ENCODE measurements at places on chromosomes 4 and X.

DNA sequence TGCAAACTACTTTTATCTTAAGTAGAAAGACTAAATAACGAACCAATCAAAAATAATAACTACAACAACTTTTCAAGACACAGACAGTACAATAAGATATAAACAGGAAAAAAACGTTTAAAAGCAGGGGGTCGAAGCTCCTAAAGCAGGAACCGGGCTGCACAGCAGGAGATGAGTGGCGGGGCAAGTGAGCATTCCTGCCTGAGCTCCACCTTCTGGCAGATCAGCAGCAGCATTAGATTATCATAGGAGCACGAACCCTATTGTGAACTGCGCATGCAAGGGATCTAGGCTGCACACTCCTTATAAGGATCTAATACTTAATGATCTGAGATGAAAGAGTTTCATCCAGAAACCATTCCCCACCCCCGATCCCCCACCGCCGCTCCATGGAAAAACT lies 146.2 kb downstream of the TEX11 start:
- no peak for DNase-seq

DNA sequence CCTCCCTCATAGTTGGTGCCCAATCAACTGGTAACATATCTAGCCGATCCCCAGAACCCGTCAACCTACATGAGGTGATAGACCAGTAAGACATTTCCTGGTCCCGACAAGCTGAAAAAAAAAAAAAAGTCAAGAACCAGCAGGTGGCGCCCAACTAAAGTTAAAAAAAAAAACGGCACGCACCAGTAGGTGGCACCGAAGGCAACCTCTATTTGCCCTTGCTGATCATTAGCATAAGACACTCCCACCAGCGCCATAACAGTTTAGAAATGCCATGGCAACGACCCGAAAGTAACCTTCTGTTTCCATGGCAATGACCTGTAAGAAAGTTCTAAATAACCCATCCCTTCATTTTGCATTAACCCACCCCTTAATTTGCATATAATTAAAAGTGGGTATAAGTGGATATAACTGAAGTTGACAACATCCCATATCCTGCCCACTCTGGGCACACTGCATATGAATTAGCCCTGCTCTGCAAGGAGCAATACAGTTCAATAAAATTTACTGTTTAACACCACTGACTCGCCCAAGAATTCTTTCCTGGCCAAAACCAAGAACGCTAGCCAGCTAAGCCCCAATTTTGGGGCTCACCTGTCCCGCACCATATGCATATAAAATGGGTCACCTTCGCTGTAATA lies 83.9 kb upstream of the SPANXB1 start:
- no peak for DNase-seq

DNA sequence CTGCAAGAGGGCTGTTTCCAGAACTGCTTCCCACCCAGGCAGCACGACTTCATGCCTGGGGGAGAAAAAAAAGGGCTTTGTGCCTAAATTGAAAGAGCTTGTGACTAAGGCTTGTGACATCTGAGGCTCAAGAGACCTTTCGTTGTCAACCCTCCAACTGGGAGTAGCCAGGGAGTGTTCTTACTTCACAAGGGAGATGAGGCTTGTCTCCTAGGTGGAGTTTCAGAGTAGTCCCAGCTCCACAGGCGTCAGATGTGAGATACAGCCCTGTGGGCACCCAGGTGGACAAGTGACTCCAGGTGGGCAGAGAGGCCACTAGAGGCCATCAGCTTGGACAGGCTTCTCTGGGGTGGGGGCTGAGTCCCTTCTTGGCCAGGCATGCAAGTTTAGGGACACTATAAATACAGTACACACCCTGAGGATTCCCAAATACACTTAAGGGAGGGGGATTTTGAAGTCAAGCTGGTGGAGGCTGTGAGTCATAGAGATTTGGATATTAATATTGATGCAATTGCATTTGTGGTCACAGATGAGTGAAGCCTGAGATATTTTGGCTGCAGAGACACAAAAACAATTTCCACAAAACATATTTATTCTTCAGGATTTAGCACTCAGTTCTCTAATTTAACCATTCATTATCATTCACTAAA lies 40.1 kb upstream of the SETD7 start:
- no peak for DNase-seq

DNA sequence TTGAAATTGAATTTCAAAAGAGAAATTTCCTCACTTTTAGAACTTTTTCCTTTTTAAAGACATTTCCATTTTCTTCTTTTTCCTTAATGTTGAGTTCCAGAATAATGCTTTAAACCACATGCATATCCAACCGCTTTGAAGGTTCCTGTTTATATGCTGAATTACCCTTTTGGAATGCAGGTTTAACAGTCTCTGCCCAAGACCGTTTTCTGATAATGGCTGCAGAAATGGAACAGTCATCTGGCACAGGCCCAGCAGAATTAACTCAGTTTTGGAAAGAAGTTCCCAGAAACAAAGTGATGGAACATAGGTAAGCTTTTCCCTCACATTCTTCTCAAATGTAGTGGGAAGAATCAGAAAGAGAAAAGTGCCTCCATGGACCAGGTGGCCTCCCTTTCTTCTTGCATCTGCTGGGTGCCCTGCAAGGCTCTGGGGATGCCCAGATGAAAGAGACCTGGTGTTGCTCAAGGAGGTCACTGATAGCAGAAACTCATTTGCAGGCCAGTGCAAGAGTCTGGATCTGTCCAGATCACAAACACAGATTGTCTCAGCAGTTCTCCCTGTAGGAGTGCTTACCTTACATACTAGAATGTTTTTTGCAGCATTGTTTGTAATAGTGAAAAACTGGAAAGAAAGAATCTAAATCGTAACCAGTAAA lies 42.9 kb downstream of the MOSPD2 start:
- no peak for DNase-seq

DNA sequence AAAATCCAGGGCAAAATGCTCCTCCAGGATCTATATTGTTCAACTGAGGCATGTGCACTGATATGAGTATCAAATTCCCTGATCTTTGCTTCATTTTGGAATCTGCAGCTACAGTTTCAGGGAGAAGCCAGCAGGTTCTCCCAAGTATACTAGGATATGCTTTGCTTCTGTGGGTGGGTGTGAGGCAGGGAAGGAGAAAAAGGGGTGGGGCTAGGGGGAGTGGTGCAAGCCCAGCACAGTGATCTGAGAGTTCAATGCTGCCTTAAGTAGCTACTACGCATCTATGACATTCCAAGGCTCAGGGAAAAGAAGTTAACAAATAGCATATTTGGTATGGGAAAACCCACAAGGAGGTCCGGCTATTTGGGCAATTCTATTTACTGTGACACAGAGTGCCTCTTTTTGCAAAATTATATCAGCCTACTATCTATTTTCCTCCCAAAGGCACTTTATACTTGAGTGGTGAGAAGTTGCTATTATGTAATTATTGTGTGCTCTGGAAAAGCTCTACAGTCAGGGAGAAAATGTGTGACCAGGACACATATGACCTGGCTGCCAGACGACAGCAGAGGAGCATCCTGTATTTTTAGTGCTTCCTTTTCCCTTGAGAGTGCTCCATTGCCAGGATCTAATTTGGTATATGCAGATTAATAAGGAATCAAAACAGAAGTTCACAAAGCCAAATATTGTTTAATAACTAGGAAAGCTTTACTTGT lies 162.0 kb downstream of the RNF150 start:
- DNase-seq, result no peak

DNA sequence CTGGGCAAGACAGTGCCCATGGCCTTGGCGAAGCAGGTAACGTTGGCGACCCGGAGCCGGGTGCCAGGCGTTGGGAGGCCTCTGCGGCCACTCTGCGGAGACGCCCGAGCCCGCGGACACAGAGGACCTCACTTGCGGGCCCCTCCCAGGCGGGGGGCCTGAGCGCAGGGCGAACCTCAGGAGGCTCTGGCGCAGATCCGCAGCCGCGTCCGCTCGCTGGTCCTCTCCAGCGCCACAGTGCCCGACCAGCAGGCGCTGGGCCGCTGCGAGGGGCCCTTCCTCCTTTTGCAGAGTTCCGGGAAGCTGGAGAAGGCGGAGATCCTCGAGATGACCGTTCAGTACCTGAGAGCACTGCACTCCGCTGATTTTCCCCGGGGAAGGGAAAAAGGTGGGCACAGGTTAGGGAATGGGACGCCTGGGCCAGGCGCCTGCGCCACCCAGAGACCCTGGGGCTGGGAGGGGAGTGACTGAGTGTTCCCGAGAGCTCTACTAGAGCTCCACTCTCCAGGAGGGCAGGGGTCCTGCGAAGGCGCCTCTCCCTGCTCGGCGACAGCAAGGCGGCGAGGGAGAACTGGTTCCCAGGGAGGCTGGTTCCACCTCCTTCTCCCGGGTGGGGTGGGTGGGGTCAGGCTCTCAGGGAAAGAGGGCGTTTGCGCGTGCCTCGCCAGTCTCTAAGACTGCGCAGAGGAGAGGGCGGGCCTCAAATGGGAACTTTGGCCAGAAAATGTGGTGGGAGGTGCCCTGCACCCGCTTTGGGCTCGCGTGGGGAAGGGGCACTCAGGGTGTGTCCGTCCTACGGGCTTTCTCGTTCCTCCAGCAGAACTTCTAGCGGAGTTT lies 1.4 kb downstream of the HELT start:
- DNase-seq, result no peak

- no peak for DNase-seq
Observed at GRCh38 chrX:115966920-115967319, 203.6 kb upstream of the AGTR2 start.

DNA sequence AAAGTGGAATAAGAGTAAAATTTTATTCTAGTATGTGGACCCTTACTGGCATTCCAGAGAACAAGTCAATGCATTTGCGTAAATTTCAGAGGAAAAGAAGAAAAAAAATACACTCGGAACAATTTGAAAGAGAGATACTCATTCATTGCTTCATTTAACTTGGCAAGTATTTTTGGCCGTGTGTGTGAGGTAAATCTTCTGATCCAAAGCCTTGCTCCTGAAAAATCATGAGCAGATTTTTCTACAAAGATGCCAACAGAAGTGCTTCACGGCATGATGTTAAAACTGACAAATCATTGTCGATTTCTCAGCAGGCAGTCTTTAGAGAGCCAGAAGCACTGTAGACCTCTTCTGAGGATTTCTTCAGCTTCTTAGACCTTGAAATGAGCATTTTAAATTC lies 194.0 kb downstream of the COX18 start:
- no peak for DNase-seq

DNA sequence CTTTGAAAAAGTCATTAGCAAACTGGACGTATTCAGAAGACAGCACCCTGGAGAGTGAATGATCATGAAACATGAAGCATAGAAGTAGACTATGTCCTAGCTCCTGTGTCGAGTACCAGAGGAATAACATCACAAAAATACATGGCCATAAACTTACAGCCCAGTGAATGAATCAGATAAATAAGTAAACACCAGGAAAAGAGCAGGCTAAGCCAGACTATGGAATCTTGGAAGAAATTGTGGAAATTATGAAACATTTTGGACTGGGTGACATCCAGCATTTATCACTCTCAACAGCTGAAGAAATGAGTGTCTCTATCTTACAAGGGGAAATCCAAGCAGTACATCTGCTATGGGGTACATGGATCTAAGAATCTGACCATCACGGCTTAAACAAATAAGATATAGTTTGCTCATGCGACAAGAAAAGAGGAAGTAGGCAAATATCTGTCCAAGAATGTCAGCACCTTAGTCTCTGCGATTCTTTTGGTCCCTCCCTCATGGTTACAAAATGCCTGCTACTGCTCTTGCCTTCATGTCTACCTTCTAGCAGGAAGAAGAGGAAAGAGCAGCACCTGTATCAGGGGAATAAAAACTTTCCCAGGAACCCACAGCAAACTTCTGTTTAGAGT lies 481.5 kb downstream of the BCOR start:
- no peak for DNase-seq

- no peak for DNase-seq
Observed at GRCh38 chrX:130851569-130851968, 51.4 kb downstream of the ENOX2 start.

- no peak for DNase-seq
Observed at GRCh38 chrX:41300758-41301437, 33.1 kb upstream of the DDX3X start.

DNA sequence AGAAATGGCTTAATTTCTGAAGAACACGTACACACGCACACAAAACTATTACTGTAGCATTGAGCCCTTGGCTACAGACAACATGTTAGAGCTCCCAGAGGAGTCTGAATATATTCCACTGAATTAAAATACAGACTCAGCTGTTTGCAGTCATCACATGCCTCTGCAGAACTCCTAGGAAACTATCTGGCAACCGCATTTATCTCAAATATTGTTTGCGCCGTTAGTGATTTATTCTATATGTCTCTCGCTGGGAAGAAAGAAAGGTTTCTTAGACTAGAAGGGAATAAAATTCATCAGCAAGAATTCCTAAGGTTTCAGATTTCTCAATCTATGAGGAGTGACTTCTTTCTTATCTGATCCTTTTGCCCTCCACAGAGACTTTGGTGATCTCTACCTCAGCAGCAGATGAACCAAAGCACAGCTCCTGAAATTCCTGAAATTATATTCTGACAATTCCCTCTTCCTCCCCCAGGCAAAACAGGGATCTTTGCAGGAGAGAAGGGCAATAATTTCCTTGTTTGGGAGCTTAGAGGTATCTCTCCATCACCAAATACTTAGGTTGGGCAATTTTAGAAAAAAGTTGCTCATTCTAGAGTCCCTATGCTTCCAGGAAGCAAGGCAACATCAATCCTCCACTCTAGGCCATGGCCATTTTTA lies 199.2 kb downstream of the APBB2 start:
- DNase-seq, result no peak

GRCh38 chr4:120680647-120681228 lies 241.8 kb downstream of the PRDM5 start:
- no peak for DNase-seq

DNA sequence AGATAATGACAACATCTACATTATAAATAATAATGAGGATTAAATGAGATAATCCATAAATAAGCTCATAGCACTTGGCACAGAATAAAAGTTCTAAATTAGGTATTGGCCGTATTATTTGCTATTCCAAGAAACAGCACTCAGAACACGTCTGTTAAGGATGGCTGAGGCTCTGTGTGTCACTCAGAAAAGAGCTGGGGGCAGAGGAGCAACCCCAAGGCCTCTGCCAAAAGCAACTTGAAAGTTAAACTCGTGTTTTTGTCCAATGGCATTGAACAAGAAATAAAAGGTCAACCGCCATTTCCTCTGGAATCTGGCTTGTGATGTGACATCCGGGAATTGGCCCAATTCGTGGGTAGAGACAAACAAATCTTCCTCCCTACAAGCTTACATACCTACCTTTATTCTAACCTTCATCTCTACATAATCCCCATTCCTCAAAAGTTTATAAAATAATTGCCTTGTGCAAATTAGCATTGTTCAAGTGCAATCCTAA lies 42.3 kb upstream of the FAM241A start:
- no peak for DNase-seq

GRCh38 chr4:26021417-26022345 lies 107.7 kb downstream of the SMIM20 start:
- DNase-seq, result no peak

GRCh38 chr4:122221322-122221721 lies 69.2 kb downstream of the BLTP1 start:
- DNase-seq, result no peak

GRCh38 chr4:111838406-111838930 lies 306.8 kb upstream of the FAM241A start:
- no peak for DNase-seq

DNA sequence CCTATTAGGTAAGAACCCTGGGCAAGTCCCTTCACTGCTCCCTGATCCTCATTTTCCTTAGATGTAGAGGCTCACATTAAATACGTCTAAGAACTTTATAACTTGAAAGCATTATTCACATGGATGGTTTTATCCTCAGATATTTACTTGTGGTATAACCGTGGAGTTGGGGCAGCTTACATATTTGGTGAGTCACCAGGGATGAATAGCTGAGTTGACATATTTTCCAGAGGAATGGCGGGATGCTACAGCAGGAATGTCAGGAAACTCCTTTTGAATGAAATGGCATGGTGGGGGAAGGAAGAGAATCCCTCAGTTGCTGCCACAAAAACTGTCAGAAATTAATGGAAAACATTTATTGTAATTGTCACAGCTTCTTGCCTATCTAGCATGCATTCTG lies 165.3 kb upstream of the RPS6KA3 start:
- DNase-seq, result no peak
